Renal pelvis (tissue), 12 donors: ENCODE measurements at places on chromosomes 3 and 15.

GRCh38 chr3:100545371-100545770, 53.0 kb downstream of the TMEM45A start:
- DNase-seq: no peak

DNA sequence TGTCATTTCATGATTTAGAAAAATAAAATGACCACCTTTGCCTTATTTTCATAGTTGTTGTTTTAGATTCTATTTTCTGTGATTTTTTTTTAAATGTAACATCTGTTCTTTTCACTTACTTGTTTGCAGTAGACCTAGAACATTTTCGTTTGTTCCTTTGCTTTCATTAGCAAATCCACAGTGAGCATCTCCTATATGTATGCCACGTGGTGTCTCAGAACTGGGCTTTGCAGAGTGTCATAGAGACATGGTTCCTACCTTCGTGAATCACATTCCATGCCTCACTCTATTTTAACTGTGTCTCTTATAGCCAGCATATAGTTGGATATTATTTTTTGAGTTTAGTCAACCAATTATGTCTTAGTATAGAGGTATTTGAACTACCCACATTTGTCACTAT, 118.2 kb downstream of the KLF13 start:
- DNase-seq: no peak

GRCh38 chr15:38944536-38944935, 379.9 kb upstream of the RASGRP1 start:
- DNase-seq: no peak

DNA sequence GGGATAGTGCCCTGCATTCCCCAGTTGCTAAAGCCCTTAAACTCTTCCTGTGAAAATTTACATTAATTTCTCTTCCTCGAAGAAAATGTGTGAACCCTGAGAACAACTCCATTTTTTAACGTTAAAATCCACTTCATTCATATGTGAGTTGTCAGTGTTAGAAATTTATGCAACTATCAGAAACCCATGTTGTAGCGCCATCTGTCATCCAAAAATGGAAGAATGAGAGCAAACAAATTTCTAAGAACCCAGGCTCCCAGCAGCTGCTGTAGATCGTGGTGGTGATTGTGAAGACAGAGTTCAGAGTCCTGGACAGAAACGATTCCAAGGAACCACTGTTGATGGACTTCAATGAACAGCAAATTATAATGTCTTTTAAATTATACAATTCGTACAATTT, 179.7 kb upstream of the NDN start:
- DNase-seq: no peak

DNA sequence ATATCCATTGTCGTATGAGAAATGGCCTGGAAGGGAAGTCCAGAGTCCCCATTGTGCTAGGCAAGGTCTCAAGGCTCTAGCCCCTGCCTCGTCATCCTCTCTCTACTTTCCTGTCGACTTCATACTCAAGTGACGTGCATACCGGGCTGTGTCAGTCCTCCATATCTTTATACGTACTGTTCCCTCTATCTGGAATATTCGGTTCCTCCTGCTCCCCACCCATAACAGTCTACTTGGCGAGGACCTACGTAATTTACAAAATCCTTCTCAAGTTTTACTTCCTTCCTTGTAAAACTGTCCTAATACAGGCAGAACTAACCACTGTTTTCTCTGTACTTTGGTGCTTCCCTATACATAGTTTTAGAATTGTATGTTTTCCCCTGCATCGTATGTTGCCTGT, 2.2 kb upstream of the ALPK3 start:
- no peak for DNase-seq

DNA sequence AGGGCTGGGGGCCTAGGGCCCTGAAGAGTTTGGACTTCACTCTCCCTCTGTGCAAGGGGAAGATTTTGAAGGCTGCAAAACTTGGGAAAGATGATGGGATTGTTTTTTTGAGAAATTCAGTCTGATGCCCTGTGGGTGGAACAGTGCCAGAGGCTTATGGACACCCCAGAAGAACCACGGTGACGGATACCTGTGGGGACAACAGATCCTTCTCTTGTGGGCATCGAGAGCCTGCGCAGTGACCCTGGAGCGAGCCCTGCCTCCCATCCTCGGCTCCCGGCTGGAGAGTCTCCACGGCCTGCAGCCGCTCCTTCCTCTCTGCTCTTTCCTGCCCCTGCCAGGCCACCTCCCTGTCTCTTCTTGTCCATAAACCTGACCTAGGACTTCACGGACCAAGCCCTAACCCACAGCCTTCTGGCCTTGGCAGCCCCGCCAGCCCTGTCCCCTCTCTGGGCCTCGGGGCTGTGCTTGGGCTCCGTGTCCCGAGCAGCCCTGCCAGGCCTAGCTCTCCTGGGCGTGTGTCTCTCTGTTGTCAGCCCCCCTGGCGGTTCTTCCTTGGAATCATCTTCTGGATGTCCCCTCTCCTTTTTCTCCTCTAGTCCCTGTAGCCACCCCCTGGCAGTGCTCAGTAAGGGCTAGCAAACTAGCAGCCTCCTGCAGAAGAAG, 98.4 kb downstream of the VGLL4 start:
- DNase-seq: no peak

DNA sequence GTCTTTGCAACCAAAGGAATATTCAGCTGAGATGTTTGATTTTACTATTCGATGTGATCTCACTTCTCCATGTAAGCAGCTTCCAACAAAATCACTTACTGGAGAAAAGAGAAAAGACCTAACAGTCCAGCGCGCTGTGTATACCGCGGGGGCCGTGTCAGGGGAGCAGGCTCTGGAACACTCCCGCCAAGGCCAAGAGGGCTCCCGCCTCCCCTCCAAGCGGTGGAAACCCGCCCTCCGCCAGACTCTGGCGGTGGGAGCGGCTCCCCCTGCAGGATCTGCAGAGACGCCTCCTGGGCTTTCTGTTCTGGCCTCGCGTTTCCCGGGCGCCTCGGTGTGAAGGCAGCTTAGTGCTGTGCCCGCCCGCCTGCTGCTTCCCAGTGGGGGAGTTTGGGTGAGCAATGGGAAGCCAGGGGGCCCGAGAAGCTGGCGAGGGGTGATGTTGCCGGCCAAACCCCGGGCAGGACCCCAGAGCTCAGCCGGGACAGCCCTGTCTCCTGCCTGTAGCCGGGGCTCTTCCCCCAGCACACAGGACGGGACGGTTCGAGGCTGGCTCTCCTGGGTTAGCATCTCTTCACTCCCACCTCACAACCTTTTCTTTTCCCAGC, 36.3 kb downstream of the CHST14 start:
- peak; percentile 85 for DNase-seq

- no peak for DNase-seq
These were observed 485.2 kb upstream of the PROK2 start for GRCh38 chr3:72270072-72270681.

GRCh38 chr15:76340803-76341365, 4.3 kb downstream of the ISL2 start:
- no peak for DNase-seq
